ENCODE measurements at places on chromosomes 13 and 19. TPM values are rescaled to one million over a fixed set of nuclear protein-coding genes. Genes with fewer than 3 reads are reported as not detected.
A peak's percentile ranks its signal among the peaks of the same experiment; 100 is the strongest.

DNA sequence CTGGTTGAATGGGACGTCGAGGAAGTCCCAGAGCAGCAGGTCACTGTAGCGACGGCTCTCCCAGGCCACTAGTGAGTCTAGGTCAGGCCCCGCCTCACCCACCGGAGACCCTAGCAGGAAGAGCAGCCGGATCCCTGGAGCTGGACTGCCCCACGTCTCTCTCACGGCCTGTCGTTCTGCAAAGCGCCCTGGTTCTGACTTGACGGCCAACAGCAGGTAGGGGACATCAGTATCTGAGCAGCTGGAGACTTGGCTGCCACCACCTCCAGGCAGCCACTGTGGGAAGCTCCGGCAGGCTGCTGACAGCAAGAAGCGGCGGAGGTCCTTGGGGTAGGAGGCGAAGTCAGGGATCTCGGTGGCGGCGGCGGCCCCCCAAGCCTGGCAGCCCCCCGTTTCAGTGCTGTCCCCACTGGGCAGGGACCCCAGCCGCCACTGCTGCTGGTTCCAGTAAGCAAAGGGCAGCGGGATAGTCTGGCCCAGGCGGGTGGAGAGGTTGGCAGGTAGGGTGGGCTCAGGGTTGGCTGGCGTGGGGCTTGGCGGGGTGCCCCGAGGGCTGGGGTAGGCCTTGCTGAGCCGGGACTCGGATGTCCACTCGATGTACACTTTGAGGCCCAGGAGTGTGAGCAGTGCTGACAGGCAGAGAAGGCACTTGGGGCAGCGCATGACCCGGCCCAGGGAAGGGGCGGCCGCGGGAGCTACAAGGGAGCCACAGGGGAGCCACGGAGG is 895 bp downstream of the B3GNT8 start:
- DNase-seq, result no peak

- DNase-seq, result no peak
These were observed 156.9 kb downstream of the USP12 start for GRCh38 chr13:27014406-27015359.

DNA sequence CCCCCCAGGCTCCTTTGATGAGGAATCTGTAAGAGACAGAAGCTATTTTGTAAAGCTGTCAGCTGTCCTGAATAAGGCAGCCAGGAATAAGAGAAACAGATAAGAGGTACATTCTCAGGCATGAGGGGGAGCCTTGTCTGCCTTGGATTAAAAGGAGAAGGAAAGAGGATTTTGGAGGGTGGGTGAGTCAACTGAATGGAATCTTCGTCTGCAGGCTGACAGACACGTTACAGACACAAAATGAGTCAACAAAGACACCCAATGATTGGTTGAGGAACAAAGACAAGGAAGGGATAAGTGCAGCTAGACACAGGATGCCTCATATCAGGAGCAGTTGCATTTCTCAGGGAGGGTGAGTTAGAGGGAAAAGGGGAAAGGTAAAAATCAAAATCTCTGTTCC is 162.5 kb downstream of the OLFM4 start:
- no peak for DNase-seq

- no peak for DNase-seq
These were observed 12.1 kb upstream of the LGALS14 start for GRCh38 chr19:39692166-39692565.

DNA sequence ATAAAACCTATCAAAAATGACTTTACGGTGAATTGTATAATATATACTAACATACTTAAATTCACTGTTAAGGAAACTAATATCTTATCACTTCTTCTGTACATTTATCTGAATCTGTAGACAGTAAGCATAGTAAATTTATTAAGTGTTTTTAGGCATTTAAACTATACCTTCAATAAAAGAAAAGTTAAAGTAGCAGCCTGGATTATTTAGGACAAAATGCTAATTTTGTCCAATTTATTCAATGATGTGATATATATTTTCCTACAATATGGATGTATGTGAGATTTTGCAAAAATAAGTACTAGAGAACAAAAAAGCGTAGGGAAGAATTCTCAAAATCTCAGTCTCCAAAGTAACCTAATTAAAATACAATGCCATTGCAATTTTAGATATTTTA is 299.9 kb downstream of the GPC5 start:
- DNase-seq, result no peak

GRCh38 chr19:43290568-43291359 is 21.4 kb upstream of the PSG9 start:
- peak; percentile 15 for DNase-seq

DNA sequence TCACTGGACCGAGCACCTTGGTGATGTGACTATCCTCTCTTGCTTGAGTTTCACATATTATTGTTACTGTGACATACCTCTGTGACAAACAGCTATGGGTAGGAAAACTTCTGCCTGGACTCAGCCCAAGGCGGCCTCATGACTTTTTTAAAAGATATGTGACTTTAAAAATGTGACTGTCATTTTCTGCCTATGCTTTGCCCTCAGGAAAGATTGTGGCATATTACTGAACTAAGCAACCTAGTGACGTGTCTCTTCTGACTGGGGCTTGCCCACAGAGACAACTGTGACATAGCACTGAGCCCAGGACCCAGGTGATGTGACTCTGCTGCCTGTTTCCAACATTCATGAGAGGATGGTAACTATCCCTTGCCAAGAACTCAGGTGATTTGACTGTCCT is 84.8 kb downstream of the ZNF728 start:
- no peak for DNase-seq

DNA sequence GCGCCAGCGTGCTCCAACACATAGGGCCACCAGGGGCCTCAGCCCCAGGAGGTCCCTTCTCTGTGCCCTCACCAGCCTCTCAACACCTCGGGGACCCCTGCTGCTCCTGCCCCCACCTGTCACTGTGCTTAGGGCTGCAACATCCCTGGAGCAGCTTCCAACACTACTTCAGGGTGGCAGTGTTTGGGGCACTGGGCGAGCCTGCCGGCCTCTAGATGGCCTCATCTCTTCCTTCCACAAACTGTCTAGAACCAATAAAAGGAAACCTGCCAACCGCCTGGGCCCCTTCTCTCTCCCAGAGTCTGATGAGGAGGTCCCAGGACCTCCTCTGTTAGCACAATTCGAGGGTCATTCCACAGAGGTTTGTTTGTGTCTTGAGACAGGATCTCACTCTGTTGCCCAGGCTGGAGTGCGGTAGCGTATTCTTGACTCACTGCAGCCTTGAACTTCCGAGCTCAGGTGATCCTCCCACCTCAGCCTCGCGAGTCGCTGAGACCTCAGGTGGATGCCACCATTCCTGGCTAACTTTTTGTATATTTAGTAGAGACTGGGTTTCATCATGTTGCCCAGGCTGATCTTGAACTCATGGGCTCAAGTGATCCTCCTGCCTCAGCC is 10.1 kb upstream of the SHD start:
- DNase-seq, result no peak

- DNase-seq, result peak; percentile 1
These were observed 4.2 kb upstream of the DAPK3 start for GRCh38 chr19:3975144-3975543.

GRCh38 chr19:13070425-13071140 is 32.1 kb downstream of the LYL1 start:
- no peak for DNase-seq

- DNase-seq, result peak; percentile 31
These were observed 89.8 kb downstream of the ZNF557 start for GRCh38 chr19:7159105-7159933.

DNA sequence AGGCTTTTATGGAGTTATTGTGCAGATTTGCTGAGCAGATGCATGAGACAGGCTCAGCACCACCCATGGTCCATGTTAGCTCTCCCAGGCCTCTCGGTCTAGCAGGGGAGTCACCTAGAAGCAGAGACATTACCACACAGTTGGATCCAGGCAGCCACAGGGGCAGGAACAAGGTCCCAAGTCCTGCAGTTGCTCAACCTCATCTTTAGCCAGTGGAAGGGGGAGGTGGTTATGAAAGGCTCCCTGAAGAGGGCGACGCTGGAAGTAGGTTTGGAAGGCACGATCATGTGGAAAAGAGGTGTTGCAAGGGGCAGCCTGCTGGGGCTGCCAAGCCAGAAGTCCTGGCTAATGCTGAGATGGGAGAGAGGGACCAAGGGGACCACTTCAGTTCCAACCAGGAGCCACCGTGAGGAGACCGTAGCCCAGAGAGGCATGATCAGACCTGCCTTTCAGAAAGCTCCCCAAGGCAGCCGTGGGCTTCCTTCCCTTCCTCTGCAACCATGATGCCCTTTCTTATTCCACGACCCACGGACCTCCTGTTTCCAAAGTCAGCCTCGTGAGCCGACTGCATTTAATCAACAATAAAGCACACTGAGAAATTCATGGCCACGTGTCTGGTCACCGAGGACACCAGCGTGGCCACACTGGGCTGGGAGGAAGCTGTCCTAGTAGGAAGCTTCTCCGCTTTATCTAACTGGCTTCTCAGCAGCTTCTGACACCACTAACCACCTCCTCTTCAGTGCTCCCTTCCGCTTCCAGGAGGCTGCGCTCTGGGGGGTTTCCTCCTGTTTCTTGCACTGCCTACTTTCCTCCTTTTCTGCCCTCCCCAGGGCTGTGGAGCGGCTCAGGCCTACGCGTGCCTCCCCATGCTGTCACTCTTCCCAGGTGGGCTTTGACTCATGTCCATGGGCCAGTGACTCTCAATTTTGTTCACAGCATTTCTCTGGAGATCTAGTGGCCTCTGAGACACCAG is 2.6 kb downstream of the AP1M1 start:
- no peak for DNase-seq

- peak; percentile 43 for DNase-seq
These were observed 60.4 kb downstream of the KCNRG start for GRCh38 chr13:50075619-50076097.

- DNase-seq, result no peak
These were observed 68.2 kb downstream of the NHLRC3 start for GRCh38 chr13:39106216-39107005.

- no peak for DNase-seq
These were observed 32.9 kb downstream of the ZNF701 start for GRCh38 chr19:52602941-52603340.

GRCh38 chr13:80048802-80049201 is 292.1 kb downstream of the SPRY2 start:
- DNase-seq, result peak; percentile 87

DNA sequence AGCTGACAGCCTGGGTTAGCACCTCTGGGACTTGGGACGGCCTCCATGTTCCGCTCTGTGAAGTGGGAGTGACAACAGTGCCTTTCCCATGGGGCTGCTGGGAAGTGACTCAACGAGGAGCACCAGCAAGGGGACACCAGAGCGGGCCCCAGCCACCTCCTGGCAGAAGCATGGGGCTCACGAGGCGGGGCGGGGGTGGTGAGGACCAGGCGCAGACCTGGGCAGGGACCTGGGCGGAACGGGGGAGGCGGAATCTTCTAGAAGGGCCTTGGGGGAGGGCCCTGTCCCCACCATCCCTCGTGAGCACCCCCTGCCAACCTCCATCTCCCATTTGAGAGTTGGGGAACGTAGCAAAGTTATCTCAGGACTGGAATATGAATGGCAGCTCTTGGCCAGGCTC is 37.9 kb downstream of the KDM4B start:
- DNase-seq, result no peak

DNA sequence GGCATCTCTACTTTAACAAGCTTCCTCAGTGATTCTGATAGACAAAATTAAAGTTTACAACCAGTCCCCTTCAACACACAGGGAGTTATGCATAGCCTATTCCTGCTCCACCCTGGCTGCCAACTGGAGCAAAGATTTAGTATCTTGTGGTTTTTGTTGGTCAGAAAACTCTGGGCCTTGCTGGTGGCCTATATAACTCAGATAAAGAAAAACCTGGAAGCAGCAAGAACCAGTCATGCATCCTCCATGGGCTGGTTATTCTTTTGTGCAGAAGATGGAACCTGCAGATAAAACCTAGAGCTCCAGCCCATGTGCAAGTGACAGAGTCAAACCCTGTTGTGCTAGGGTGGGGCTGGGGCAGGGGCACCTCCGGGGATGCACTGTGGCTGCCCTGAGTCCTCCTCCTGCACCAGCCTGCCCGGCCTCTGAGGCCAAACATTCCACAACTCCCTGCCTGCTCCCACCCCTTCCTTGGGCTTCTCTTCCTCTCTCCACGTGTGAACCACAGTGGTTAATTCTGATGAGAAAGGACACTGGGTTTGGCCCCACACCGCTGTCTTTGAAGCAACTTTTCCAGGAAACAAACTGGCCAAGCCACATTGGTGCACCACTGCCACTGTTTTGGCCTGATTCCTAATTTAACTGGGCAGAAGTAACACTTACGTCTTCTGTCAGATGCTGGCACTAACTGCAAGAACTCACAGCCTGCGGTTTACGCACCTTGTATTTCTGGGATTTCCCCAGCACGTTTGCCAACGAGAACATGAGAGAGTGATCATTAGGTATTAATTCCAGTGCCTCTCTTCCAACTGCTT is 23.3 kb upstream of the GGACT start:
- DNase-seq, result no peak

DNA sequence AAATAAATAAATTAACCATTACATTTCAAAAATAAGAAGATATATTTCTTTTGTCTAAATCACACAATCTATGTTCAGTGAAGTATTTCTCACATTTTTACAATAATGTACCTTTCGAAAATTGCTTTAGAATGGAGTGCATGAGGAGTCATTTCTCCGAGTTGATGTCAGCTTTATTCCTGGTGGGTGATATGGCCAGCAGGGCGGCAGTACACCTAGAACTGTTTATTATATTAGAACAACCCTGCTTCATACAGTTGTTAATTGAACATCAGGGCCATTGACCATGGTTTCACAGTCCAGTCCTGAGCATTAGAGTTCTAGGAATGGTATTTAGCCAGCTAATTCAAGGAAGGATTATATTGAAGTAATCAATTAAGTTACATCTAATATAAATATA is 696.3 kb upstream of the SLC10A2 start:
- no peak for DNase-seq

DNA sequence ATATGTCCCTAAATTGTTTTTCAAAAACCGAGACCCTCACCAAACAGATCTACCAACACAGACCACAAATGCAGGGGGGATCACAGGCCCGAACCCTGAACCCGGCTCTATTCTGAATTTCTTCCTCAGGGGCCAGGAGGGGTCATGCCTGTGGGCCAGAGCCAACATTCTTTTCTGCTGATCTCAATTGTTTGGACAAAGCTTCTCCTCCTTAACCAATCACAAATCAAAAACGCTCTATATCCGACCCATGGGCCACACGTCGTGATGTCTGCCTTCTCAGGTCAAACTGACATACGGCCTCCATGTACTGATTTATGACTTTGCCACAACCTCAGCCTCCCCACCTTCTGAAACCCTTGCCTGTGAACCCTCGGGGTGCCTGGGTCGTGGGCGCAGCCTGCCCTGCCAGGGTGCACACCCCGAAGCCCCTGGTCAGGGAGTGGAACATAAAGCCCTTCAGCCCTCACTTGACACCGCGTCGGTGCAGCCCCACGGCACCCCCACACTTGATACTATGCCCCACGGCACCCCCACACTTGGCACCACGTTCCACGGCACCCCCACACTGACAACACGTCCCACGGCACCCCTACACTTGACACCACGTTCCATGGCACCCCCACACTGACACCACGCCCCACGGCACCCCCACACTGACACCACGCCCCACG is 58.4 kb upstream of the C13orf46 start:
- peak; percentile 83 for DNase-seq

- no peak for DNase-seq
These were observed 46.0 kb upstream of the STK24 start for GRCh38 chr13:98622931-98623331.

The KCNRG gene
- 5.9 TPM for total RNA-seq

The FGF22 gene
- total RNA-seq, result not detected

The MUC16 gene
- total RNA-seq, result under 0.01 TPM

The ZNF266 gene
- total RNA-seq, result 8.5 TPM

The TNFSF9 gene
- total RNA-seq, result 0.40 TPM

The PCDH20 gene
- not detected for total RNA-seq

The DENND1C gene
- not detected for total RNA-seq

The TSKS gene
- total RNA-seq, result under 0.01 TPM

The LRP3 gene
- total RNA-seq, result 3.2 TPM

The OSCAR gene
- total RNA-seq, result under 0.01 TPM

The ATXN8OS gene
- total RNA-seq, result not detected

The KIR2DL1 gene
- total RNA-seq, result not detected

The ZNF835 gene
- under 0.01 TPM for total RNA-seq

The EBI3 gene
- 0.60 TPM for total RNA-seq
